ENCODE measurements at places on chromosomes 3 and 15.

DNA sequence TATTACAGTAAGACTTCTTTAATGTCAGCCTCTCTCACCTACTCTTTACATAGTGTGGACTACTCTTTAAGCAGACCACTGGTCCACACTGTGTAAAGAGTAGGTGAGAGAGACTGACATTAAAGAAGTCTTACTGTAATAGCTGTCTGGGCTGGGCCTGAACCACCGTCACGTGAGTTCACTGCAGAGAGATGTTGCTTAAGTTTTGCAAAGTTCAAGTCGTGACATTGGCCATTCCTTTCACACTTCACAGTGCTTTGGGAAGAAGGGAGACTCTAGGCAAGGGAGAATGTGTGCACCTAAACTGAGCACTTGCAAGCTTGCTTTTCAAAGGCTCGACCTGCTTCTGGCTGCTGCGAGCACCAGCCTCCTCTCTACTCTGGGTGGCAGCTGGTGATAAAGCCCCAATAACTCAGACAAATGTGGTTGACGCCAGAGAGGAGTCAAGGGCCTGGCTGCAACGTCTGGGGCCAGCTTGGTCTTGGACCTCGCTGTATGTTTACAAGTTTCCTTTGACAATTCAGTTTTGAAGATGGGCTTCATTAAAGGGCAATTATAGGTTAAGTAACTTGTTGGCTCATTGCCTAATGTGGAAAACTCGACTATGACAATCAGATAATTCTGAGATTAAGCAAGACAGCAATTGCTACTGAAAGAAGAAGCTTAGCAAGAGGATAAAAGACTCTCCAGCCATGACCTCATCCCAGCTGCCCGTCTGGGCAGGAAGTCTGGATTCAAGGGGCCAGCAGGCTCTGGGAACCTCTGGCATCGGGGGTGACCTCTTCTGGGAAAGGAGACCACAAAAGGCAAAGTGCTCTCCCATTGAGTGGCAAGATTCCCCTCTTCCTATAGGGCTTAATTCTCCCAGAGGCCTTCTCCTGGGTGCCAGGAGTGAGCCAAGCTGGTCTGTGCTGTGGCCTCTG, 242.1 kb upstream of the TLE3 start:
- DNase-seq = no peak

DNA sequence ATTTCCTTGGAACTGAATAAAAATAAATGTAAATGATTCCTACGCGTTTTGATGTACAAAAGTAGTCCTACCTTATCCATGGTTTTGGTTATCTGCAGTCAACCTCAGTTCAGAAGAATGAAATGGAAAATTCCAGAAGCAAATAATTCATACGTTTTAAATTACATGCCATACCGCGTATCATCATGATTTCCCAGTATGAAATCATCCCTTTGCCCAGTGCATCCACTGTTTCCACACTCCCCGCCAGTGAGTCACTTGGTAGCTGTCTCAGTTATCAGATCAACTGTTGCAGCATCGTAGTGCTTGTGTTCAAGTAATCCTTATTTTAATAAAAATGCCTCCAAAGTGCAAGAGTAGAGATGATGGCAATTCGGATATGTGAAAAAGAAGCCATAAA, 9.1 kb upstream of the MFSD1 start:
- no peak for DNase-seq

DNA sequence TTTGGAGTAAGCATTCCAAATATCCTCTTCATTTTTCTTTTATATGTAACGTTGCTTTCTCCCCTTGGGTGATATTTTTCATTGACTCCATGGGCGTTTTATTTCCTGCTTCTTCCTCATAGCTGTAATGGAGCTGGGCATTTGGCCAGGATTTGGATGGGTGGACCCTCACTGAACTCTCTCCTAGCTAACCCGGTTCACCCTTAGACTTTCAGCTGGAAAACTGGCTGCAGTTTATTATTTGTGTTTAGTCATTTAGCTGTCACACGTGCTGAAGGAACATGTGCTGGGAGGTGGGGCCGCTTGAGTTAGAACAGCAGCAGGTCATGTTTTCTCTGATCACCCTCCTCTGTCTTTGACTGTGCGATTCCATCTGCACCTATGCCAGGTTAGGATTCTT, 407.6 kb downstream of the ZIC1 start:
- DNase-seq = peak; percentile 32

- DNase-seq = no peak
These were observed 20.0 kb downstream of the ARHGEF3 start for GRCh38 chr3:56781762-56782161.

DNA sequence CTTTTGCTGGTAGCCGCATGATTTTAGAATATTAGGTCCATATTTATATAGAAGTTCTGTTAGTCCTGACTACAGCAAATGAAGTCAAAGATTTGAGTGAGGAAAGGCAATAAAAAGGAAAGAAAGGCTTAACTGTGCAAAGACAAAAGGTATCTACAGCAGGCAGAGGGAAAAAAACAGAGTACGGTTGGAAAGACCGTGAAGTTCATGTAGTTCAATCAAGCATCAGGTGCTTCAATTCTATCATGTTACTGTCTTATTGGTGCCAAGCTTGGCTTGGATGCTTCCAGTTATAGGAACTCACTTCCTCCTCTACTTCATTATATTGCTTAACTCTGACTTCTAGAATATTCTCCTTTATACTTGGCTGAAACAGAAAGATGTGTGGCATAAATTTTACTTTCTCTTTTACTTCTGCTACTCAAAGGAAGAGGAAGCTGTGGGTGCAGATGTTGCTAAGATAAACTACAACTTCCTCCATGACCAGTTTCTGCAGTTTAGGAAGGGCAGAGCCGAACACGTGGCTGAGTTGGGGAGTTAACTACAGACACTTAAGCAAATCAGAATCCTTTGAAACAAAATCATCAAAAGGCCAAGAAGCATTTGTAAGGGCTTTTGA, 72.6 kb upstream of the ZBED2 start:
- DNase-seq = no peak

GRCh38 chr3:27939521-27939920, 217.4 kb upstream of the EOMES start:
- DNase-seq = no peak

DNA sequence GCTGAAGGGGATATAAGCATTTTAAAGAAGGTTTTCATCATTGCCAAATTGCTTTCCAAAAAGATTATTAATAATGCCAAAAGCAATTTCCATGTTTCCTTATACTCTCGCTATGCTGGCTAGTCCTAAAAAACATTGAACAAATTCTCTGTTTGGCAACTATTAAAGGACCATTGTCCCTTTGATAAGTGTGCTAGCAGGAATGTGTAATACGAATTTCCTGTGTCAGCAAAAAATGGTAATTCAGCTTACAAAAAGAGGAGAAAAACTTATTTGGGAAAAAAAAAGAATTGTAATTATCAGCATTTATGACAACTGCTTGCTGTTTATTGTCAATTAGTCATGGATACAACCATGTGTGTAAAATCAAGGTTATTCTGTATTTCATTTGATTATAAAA, 138.6 kb downstream of the TBL1XR1 start:
- no peak for DNase-seq

GRCh38 chr3:52917044-52917443, 19.7 kb upstream of the STIMATE start:
- no peak for DNase-seq

- no peak for DNase-seq
These were observed 93.8 kb downstream of the FHIT start for GRCh38 chr3:61157414-61157813.

GRCh38 chr15:66780172-66780972, 78.3 kb downstream of the SMAD6 start:
- no peak for DNase-seq

DNA sequence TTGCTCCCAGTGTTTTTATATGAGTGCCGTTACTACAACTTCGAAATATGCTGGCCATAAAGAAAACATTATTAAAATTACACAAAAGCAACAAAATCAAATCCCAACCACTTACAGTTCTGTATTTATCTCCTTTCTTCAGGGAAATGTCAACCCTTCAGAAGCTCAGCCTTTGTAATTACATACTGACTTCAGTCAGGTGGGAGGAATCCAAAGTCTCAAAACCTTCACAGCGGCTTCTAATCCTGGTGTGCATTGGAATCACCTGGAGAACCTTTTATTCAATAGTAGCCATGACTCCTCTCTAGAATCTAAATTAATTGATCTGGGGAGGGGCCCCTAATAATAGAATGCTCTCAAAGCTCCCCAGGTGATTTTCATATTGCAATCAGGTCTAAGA, 463.7 kb upstream of the ARHGEF26 start:
- no peak for DNase-seq

- no peak for DNase-seq
These were observed 1.0 kb upstream of the CXCR6 start for GRCh38 chr3:45942051-45942825.

- DNase-seq = no peak
These were observed 108.4 kb downstream of the GHSR start for GRCh38 chr3:172339892-172340291.

GRCh38 chr3:124463234-124463633, 267.0 kb upstream of the UMPS start:
- DNase-seq = no peak

GRCh38 chr3:31054032-31054431, 159.6 kb upstream of the GADL1 start:
- DNase-seq = no peak

- no peak for DNase-seq
These were observed 172.4 kb downstream of the OXSM start for GRCh38 chr3:25962255-25962654.

DNA sequence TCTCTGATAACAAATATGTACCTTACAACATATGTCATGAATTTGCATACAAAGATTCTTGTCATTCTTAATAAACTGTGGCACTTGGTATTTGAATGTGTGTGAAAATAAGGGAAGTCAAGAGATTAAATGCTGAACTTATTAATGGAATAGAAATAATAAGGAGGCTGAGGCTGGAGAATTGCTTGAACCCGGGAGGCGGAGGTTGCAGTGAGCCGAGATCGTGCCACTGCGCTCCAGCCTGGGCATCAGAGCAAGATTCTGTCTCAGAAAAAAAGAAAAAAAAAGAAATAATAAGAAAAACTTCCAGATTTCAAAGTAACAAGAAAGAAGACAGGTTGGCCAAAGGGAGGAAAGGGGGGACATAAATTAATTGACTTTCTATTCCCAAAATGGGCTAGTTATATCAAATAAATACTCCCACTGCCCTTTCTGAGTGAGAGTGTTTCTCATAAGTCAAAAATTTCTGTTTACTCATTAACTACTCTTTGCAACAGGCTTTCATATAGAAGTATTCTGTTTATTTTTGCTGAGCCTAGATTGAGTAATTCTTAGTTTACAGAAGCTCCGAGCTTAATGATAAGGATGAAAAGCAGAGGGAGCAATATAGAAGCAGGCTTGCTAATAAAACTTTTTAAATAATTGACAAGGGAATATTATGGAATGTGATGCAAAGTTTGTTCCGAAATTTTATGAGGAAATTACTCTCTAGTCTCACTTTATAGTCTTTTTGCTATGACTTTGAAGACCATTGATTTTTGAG, 25.6 kb downstream of the KNG1 start:
- DNase-seq = no peak

DNA sequence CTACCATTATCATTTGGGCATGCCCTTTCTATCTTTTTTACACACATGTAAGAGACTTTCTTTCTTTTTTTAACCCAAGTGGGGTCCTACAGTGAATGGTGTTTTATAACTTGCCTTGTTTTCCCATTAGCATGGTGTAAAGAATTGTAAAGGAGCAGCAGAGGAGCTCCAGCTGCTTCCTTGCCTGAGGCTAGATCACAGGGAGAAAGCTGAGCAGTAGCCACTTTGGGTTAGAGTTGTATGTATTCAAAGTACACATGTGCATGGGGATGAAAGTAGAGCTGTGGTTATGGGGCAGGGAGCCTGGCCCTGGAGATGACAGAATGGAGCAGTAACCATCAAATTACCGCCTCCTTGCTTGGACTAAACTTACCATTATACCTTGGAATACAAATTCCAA, 231.1 kb upstream of the PDZRN3 start:
- DNase-seq = no peak
